ENCODE measurements at places on chromosomes 6 and 20. TPM values are rescaled to one million over a fixed set of nuclear protein-coding genes. Genes with fewer than 3 reads are reported as not detected.

GRCh38 chr6:154916857-154917256 lies 78.3 kb upstream of the TIAM2 start:
- peak; percentile 56 for ATAC-seq

SPATS1 gene
- total RNA-seq, result not detected

- no peak for ATAC-seq
Measured at GRCh38 chr20:10965936-10966470, 292.2 kb upstream of the JAG1 start.

JPH2 gene
- total RNA-seq, result 0.09 TPM

DNA sequence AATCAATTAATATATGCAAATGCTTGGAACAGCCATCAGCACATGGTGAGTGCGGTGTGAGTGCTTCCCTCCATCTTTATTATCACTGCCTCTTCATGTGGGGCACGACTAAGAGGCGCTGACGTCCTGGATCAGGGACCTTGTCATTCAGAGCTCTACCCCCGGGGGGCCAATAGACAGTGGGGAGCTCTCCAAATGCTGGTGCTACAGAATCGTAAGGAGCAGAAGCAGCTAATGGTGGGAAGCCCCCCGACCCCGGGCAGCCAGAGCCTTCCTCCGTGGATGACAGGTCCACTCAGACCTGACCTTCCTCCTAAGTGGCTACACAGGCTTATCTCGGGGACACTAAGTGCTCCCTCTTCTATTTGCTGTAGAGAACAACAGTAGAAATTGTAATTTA lies 257.5 kb upstream of the PMEPA1 start:
- no peak for ATAC-seq

PAX1 gene
- not detected for total RNA-seq

DNA sequence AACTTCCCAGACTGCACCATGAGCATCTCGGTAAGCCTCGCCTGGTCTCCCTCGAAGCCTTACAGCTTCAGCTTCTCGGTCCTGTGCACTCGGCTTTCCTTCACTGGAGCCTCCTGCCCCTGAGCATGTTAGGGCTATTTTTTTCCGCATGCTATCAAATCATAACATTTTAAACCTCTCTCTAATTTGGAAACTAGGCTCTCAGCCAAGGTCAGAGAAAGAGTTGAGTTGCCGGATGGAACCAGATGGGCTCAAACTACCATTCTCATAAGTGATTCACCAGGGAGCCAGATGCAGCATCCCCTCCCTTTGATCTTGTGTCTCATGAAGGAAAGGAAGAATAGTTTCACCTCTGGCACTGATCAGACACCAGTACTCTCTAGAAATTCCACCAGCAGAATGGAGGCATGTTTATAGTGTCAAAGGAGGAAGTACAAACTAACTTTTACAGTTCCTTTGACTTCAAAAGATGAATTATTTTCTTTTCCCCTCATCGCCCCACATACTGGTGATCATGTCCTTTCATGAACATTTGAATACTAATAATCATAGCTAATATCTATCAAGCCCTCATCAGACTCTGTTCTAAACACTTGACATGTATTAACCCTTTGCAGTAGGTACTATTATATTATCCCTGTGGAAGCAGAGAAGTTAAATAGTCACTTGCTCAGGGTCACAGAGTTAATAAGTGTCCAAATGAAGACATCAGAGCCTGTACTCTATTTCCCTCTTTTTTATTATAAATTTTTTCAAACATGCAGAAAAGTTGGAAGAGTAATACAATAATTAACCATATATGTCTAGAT lies 46.7 kb downstream of the MAP1LC3A start:
- ATAC-seq, result no peak

YWHAB gene
- total RNA-seq, result 130 TPM

DSN1 gene
- total RNA-seq, result 34.8 TPM

TNFAIP3 gene
- total RNA-seq, result 254 TPM

GRCh38 chr6:140440223-140440835 lies 1065.9 kb upstream of the CITED2 start:
- ATAC-seq, result no peak

DNA sequence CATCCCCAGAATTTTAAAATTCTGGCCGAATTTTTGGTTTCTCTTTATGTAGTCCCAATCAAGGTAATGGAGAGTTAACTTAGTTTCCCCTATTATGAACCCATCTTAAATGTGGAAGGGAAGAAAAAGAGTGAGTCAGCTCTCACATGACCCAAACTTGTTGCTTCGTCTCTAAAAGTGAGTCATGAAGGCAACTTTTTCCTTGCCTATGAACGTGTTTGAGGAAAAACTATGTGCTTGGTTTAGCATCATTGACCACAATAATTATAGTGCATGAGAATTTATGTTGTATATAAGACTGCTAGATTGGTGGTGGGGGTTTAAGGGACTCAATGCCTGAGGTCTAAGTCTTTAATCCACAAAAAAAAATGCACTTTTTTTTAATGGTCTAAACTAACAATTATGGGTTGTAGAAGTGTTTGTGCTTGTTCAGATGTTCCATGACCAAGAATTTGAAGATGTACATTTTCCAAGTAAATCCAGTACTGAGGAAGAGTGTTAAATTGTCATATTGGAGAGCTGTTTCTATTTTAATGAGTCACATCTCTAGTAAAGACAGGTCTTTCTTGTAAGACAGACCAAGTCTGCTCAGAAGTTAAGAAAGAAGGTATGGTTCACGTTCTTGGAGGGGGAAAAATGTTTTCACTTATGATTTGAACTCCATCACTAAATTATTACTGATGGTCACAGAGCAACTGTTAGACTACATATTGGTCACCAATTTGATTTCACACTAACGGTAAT lies 409.9 kb upstream of the MARCKS start:
- peak; percentile 46 for ATAC-seq

DNA sequence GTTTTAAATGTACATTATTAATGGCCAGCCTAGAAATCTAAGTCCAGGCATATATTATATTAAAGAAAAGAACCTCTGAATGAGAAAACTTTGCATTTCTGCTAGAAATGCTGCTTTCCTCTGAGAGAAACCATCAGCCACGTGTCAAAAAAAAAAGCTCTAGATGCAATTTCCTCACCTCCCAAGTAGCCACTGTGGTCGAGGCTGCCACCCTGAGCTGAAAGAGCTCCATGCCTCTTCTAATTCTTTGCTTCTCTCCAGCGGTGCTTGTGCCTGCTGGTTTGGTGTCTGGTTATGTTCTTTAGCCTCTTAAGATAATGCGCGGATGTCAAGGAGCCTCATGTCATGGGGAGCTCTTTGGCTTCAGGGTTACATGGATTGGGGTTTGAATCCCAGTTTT lies 316.0 kb downstream of the TFAP2C start:
- no peak for ATAC-seq

TRDN gene
- total RNA-seq, result not detected

MYLK4 gene
- total RNA-seq, result 0.21 TPM

DNA sequence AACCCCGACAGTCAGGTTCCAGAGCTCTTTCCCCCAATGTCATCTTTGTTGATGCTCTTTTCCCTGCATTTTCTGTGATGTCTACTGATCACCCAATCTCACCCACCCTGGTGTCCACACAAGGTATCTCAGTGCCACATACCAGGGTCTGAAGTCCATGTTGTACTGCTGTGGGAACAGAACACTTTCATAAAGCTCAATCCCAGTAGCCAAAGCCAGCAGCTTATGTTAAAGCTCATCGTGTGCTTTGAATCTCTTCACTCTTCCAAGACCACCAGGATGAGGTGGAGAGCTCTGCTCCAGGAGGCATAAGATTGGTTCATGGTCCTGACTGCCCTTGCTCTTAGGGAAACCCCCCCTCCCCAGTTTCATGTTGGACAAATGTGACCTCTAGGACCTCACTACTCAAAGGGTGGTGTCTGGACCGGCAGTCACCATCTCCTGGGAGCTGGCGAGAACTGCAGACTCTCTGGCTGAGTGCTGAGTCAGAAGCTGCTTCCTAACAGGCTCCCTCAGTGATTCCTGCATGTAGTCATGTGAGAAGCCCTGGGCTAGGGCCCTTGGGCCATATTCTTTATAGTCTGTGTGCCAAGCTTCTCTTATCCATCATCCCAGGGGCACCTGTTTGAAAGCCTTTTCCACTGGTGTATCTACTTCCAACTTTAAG lies 13.4 kb upstream of the CPNE5 start:
- no peak for ATAC-seq

DNA sequence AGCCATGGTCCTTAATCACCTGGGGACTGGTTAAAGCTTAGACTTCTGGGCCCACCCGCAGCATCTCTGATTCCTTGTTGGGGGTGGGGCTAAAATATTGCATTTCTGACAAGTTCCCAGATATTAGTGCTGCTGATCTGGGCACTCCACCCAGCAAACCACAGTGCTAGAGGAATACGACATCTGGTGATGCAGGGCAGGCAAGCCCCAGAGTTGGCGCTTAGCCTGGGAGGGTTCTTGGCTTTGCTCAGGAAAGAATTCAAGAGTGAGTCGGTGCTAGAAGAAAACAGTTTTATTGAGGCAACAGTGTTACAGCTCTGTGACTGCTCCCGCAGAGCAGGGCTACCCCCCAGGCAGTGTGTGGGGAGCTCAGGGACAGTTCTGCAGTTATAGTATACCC lies 210.7 kb downstream of the TFAP2C start:
- ATAC-seq, result no peak

DNA sequence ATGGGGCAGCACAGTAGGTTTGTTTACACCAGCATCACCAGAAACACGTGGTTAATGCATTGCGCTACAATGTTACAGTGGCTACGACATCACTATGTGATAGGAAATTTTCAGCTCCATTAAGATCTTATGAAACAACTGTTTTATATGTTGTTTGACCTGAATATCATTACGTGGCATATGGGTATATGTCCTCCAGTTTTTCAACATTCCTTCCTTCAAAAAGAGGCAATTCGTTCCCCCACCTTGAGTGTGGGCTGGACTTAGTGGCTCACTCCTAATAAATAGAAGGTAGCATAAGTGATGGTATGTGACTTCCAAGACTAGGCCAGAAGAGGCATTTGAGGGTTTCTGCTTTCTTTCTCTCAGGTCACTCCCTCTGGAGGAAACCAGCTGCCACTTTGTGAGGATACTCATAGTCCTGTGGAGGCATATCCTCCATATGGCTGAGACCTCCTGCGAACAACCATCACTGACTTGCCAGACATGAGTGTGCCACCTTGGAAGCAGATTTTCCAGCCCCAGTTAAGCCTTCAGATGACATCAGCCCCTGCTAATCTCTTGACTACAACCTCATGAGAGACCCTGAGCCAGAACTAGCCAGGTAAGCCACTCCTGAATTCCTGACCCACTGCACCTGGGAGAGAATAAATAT lies 2.3 kb upstream of the TRAM2 start:
- ATAC-seq, result no peak

- ATAC-seq, result no peak
Measured at GRCh38 chr20:3698591-3699001, 13.8 kb downstream of the SIGLEC1 start.

- ATAC-seq, result no peak
Measured at GRCh38 chr6:104601131-104601651, 258.5 kb downstream of the HACE1 start.

RFX6 gene
- not detected for total RNA-seq

DNA sequence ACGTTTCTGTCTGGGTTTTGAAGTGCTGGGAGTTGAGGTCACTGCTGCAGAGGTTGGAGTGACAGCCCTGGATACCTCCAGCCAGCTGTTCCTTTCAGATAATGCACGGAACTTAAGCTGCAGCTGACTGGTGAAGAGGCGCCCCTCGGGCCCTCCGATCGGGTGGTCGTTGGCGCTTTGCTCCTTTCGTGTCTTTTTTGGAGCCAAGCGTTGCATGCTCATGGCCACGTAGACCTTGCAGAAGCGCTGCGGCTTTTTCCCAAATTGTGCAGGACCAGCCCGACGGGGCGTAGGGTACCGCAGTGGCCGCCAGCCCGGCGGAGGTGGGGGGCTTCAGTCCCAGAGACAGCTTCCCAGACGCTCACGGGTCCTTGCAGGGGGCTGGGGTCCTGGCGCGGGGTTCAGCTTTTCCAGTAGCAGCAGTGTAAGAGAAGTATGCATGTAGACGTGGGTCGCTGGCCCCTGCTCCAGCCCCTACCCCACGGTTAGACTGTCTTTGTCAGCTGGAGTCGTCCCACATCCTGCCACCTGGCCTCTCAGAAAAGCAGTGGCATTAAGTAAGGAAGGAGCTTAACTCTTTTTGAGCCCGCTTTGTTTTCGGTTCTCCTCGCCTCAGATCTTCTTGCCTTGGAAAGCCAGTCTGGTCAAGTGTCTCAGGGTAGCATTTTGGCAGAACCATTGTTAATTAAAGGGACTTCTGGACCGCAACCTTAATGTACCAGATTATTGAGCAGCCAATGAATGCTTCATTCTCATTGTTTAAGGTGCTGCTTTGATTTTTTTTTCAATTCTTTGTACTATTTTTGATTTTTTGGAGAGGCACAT lies 838 bp downstream of the TNFAIP3 start:
- ATAC-seq, result peak; percentile 16

DNA sequence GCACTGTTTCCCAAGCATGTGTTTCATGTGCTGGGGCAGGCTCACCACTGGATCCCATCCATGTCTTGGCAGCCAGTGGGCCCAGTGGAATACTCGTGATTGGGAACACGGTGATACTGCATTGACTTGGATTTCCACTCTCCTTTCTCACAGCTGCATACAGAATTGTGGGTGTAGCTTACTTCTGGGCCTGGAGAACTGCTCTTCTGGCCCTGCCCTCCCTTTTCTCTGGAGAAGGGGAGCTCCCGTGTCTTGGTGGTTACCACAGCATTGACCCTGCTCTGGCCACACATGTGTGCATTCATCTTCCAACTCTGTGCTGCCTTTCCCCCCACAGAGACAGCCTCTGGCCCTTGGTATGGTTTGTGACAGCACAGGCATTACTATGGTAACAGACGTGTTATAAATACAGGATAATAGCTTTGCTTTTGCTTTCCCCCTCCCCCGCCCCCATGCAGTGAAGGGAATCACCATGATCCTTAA lies 21.6 kb downstream of the SOBP start:
- ATAC-seq, result no peak

CD83 gene
- 14.9 TPM for total RNA-seq

GRCh38 chr6:10174761-10175160 lies 240.1 kb downstream of the TFAP2A start:
- no peak for ATAC-seq

DNA sequence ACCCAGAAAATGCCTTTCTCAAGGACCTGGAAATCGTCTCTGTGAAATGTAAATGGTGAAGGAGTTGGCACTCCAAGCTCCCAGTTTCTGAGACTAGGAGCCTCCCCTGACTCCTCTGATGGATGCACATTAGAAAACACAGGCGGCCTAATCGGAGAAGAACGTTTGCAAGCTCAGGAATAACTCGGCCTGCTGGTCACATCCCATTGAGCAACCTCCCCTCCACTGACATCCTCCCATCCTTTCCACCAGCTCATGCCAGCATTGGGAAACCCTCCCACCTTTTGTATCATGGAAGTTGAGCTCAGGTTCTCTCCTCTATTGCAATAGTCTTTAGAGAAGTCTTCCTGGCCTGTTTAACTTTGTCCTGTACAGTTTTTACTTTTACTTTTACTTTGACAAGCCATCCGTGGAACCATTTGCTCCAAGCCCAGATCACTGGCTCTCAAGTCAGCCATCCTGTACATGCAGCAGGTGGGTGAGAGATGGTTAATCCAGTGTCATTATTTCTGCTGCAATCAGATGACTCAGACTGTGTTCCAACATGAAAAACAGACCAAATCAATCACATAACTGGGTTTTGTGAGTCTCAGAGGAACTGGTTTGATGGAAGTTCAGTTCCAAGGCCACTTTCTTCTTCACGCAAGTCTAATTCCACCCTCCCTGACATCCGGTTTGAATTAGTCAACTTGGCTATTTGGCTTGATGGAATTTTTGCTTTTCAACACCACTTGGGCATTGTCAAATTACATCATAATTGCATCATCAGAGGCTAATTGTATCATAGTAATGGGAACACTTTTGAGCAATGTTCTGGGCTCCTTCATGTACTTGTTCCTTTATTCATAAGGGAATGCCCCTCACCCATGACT lies 619.4 kb upstream of the CDH4 start:
- no peak for ATAC-seq

FAM184A gene
- total RNA-seq, result 9.5 TPM
